ENCODE measurements at places on chromosomes 2 and 18.

DNA sequence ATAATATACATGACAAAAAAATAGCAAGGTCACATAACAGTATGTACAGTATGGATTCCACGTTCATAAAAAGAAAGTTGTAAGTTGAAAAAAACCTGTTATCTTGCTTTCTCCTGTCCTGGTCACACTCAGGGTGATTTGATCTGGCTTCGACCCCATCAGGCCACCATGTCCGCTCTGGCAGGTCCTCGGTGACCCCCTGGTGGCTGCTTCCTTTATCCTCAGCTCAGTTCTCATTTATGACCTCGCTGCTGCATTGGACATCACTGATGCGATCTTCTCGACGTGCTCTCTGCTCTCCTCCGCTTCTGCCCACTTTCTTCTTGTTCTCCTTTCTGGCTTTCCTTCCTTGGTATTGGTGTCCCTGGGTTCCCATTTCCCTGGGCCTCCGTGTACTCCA lies 29.7 kb downstream of the DGKD start:
- DNase-seq: no peak

- no peak for DNase-seq
Observed at GRCh38 chr2:168157926-168158325, 89.5 kb downstream of the STK39 start.

DNA sequence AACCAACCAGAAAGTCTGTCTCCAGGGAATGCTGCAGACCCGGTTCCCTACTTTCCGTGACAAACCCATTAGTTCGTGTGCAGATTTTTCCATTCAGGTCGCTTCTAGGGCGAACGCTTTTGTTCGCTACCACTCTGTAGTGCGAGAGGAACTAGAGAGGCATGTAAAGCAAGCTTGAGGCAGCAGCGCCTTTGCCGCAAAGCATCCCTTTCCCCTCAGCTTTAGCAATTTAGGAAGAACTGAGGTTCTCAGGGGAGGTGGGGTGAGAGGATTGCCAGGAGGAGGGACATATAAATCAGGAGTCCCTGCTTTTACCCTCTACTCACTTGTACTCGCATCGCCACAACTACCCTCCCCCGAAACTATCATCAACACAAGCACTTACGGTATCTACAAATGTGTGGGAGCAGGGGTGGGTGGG lies 748 bp upstream of the ZNF804A start:
- DNase-seq: peak; percentile 5

GRCh38 chr2:20146401-20146800 lies 78.5 kb downstream of the SDC1 start:
- no peak for DNase-seq

- DNase-seq: no peak
Observed at GRCh38 chr2:217465100-217465499, 537.7 kb downstream of the TNS1 start.

Measured in RPMI7951 (cell line).